ENCODE measurements at places on chromosomes 3 and 15.

DNA sequence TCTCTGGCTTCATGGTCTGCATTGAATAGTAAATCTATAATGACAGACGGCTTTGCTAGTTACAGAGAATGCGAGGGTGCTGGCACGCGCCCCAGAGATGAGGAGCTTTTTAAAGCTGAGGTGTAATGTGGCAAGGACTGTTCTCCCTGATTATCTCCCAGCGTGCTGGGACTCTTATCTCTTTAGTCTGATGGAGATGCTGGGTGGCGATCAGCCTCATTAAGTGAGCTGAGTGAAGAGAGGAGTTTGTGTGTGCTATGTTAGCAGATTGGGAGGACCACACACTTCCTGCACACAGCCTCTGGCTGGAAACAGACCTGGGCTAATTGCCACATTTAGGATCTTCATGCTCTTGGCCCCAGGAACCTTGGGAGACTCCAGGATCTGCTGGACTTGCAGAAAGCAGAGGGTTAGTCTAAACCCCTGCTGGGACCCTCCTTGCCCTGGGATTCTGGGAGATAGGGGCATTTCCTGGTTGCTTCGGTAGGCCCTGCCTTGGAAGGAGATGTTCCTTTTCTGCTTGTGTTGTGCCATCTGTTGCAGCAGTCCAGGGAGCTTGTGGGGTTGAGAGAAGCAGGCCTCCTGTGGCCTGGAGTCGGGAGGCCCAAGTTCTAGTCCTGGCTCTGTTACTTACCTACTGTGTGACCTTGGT, 15.0 kb downstream of the PDIA5 start:
- DNase-seq, result no peak

- DNase-seq, result no peak
Measured at GRCh38 chr3:47849186-47849698, 46.3 kb downstream of the DHX30 start.

DNA sequence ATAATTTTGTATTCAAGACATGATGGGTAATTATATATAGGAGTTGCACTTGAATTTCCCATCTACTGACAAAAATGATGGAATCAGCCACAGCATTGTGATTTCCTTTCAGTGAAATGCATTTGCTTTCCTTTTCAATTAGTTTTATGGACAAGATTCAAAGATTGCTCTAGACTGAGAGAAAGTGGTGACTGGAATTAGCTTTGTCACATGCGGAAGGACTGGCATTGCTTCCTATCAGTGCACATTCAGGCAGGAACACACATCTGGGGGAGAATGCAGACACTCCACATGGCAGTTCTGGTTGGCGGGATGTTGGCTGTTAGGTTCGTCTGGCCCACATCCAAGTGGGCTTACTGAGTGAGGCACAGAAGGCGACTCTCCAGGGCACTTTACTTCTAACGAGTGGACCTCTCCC, 399.3 kb upstream of the RGMA start:
- no peak for DNase-seq

DNA sequence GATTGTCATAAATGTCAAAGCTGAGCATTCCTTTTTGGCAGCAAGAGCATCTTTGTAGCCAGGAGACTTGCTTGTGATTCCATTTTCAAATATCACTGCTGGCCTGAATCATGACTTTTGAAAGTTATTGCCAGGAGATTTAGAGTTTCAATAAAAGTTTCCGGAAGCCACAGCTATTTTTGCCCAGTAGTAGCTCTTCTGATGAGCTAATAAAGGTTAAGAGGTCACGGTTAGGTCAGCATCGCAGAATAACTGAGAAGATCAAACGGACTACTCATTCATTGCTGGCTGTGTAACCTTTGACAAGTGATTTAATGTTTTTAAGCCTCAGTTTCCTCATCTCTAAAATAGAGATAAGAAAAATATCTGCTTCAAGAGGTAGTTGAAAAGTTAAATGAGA, 105.1 kb upstream of the ETV5 start:
- no peak for DNase-seq

- DNase-seq, result no peak
Measured at GRCh38 chr3:183378951-183379350, 49.5 kb downstream of the MCF2L2 start.

DNA sequence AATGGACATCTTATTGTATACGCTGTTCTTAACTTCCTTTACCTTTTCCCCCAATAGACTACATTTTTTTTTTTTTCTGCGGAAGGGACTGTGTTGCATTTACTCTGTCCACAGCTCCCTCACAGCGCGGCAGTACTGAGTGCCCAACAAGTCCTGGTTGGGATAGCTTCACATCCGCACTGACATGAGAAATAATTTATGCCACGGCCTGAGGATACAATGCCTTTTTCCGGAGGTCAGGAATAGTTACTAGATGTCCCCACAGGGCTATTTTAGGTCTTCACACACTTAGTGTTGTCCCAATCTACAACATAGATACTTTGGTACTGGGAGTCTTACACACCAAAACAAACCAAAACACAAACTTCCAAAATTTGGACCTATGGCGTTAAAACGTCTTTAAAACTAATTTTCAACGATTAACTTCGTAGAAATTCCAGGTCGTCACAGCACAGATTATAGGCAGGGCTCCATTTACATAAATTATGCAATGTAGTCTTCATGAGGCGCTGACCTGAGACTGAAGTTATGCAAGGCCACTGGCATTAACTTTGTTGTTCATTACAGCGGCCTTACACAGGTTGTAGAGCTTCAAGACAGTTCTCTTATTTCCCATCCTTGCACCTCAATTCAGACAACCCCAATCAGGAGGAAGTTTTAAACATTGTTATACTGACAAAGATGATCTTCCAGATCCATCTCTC, 989 bp upstream of the PPIB start:
- DNase-seq, result no peak

- DNase-seq, result no peak
Measured at GRCh38 chr3:155744010-155744625, 753 bp downstream of the PLCH1 start.

DNA sequence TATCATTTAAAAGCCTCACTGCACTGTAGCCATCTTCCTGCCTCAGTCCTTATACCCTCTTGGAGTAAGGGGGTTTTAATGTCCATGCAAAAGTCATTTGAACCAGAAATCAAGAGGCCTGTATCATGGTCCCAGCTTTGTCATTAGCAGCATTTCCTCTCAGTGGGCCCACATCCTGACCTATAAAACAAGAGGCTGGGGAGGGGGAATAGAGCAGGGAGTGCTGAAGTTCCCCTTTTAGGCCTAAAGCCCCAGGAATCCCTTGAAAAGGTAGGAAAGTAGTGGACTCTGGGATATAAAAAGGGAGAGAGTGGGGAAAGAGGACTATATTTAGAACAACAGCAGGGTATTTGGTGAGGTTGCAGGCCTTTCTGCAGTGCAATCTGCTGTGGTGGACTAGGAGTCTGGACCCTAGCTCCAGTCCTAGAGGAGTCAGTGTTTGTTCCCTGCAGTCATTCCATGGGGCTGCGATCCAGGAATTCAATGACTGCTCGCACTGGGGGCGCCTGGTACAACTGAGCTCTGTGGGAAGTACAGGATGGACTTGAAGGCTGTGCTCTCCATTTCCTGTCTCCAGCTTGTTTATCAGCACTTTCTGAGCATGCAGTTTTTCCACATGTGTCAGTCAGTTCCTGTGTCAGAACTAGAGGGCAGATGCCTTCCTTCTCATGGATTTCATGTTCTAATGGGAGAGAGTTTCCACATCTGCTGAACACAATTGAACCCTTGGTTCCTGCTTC, 46.8 kb downstream of the PDHB start:
- no peak for DNase-seq

GRCh38 chr3:57978316-57978715, 29.9 kb upstream of the FLNB start:
- no peak for DNase-seq

DNA sequence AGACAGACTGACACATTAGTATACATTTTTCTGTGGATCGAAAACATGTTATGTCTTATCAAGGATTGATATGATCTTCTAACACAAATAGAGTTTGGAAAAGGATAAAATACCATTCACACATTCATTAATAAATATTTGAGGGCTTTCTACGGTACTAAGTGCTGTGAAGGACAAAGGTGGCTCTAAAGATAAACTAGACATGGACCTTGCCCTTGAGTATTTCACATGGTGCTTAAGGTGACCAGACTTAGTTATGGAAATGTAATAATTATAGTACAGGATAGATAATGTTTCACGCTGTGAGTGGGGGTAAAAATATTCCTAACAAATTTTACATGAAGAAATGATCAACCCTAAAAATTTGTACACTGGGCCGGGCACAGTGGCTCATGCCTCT, 3.8 kb upstream of the RAP2B start:
- DNase-seq, result no peak

DNA sequence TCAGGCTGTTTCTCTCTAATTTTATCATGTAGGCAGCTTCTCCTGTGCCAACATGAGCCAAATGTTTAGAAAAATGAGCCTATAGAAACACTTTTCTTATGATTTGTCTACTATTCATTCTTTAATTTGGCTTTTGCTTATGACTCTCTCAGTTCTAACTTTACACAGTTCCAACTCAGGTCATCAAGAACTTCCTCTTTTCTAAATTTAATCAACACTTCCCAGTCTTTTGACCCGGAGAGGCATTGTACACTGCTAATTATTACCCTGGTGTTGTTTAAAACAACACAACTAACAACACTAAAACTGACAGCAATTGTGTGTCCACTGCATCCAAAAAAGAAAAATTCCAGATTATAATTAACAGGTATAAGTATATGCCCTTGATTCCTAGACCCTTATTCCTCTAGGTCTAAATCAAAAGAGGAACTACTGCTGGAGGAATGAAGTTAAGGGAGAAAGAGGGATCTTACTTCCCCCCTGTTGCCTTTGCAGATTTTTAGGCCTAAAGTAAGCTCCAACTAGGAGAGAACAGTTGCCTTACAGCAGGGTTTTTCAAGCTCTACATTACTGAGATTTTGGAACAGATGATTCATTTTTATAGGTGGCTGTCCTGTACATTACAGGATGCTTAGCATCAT, 332.2 kb upstream of the GOLIM4 start:
- DNase-seq, result no peak

DNA sequence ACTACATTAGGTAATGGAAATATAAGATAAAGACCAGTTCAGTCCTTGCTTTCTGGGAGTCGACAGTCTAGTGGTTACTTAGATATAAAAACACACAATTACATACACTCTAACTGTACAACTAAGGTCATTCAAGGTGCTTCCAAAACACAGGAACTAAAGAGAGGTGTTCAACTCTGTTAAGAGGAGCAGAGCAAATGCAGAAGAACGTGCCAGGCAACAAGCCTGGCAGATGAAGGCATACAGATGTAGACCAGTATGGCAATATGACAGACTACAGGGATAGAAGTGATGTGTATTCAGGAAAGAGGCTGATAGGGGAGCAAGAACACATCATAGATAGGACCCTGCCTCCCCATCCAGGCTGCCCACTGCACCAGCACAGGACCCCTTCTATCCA, 78.3 kb downstream of the CBLB start:
- no peak for DNase-seq

- DNase-seq, result no peak
Measured at GRCh38 chr15:42046597-42046996, 25.8 kb upstream of the PLA2G4E start.

DNA sequence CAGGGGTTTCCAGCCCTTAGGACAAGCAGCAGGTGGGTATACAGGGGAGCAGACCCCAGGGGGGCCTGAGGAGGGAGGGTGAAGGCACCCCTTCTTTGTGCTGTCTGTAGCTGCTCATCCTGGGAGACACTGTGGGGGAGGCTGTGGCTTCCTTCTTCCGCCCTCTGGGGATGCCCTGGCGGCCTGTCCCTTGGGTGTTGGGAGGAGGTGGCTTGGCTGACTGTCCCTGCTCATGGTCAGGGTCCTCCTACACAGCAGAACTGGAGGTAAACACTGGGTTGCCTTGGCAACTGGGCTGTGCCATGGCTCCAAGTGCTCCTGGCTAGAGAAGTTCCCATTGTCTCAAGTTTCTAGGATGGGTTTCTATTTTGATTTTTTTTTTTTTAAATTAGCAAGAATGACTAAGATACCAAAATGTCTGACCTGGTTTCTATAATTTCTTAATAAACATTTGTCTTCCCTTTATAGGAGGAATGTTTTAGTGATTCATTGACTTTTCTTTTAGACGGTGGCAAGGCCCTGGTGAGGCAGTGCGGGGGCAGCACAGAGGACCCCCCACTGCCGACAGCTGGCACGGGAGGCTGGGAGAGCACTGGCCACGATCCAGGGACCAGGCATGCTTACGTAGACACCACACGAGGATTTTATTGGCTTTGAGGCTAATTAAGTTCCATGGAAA, 12.4 kb downstream of the KLF13 start:
- DNase-seq, result peak; percentile 92

GRCh38 chr3:160099834-160100233, 111.2 kb downstream of the IL12A start:
- DNase-seq, result no peak

- no peak for DNase-seq
Measured at GRCh38 chr3:55647063-55647462, 160.0 kb upstream of the WNT5A start.

DNA sequence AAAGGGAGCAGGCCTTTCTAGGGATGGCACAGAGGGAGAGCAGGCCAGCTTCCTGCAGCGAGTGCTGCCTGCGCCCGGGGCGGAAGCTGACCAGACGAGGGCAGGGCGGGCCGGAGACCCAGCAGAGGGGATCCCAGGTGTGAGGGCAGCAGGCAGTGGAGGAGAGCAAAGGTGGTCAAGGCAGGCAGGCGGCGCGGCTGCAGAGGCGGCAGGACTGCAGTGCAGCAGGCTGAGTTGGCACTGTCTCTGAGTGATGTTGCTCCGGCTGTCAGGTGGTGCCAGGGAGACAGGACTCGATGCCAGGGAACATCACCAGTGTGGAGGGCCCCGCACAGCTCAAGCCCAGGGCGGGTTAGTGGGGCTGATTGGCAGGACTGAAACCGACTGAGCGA, 22.3 kb upstream of the PLXNA1 start:
- DNase-seq, result peak; percentile 72

DNA sequence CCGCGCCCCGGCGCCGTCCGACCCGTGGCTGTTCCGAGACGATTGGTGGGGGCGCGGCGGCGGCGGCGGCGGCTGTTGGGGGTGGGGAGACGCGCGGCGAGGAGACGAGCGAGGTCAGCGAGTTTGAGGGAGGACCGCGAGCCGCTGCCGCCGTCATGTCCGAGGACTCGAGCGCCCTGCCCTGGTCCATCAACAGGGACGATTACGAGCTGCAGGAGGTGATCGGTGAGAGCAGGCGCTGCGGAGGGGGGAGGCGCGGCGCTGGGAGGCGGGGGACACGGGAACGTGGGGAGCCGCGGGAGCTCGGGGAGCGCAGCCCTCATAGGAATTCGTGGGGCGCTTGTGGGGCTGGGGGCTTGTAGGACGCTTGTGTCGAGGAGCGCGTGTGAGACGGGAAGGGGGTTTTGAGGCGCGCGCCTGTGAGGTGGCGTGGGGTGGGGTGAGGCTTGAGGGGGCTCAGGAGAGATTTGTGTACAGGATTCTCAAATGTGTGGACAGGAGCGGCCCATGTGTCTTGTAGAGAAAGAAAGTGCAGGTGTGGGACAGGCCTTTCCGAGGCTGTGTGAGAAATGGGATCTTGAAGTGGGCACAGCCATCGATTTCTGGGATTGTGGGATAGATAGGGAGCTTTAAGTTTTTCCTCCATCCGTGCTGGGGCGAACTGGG, 518 bp downstream of the OXSR1 start:
- DNase-seq, result peak; percentile 91

- peak; percentile 82 for DNase-seq
Measured at GRCh38 chr3:186095561-186096081, 13.3 kb downstream of the ETV5 start.

GRCh38 chr15:83961311-83961710, 274.3 kb upstream of the GOLGA6L4 start:
- no peak for DNase-seq
